ENCODE measurements at places on chromosomes 1 and 21.

GRCh38 chr1:116806245-116806644 lies 52.0 kb downstream of the CD2 start:
- no peak for DNase-seq

DNA sequence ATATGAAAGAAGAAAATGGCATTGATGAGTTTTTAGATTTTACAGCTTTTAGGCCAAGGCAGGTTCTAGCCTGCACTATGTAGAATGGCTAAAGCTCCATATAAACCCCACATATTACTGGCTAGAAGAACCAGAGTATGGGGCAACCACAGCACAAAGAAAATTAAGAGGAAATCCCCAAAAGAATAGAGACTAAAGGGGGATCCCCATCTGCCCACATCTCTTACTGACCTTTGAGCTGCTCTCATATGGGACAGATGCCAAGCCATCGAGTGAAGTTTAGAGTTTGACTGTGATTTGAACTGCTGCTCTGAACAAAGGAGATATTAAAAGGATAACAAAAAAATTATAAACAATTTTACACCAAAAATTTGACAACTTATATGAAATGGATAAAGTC lies 102.2 kb upstream of the HAO2 start:
- no peak for DNase-seq

- DNase-seq, result no peak
Measured at GRCh38 chr1:41621791-41622190, 137.3 kb upstream of the EDN2 start.

- DNase-seq, result no peak
Measured at GRCh38 chr1:27773826-27774445, 917 bp downstream of the STX12 start.

- no peak for DNase-seq
Measured at GRCh38 chr1:35046730-35047129, 15.0 kb upstream of the ZMYM6 start.

GRCh38 chr1:52225174-52225573 lies 83.3 kb downstream of the ZFYVE9 start:
- no peak for DNase-seq

GRCh38 chr1:51157395-51157794 lies 55.4 kb downstream of the C1orf185 start:
- no peak for DNase-seq

DNA sequence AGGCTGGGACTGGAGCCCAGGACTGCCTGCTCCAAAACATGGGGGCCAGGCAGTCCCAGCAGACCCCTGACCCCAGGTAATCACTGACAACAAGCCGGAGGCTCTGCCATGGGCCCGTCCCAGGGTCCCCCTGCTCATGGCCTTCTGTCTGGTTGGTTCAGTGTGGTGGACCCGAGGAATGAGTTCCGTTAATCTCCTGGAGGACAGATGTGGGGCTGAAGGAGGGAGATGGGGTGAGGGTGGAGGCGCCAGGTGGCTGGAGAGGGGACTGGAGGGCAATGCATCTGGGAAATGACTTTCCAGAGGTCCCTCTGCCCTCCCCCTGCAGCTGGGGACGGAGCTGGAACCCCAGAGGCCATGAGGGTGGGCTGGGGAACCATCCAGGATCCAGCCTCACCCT lies 103.2 kb downstream of the EBNA1BP2 start:
- DNase-seq, result no peak

DNA sequence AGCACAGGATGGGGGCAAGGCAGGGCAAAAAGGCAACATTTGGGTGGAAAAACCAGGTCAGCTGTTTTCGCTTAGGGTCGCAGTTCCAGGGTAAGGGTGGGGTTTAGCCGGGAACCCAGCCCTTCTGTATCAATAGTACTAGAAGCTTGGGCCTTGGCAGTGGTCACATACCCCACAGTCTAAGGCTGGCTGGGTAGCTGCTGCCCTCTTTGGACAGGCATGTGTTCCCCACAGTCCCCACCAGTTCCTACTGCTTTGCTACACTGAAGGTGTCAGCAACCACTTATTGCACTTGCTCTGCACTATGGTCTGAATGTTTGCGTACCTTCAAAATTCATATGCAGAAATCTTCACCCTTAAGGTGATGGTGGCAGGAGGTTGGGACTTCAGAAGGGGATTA lies 349.8 kb downstream of the LTN1 start:
- no peak for DNase-seq

- no peak for DNase-seq
Measured at GRCh38 chr1:223421676-223422075, 28.5 kb downstream of the CCDC185 start.

- DNase-seq, result no peak
Measured at GRCh38 chr1:32717503-32717902, 14.9 kb upstream of the SYNC start.

DNA sequence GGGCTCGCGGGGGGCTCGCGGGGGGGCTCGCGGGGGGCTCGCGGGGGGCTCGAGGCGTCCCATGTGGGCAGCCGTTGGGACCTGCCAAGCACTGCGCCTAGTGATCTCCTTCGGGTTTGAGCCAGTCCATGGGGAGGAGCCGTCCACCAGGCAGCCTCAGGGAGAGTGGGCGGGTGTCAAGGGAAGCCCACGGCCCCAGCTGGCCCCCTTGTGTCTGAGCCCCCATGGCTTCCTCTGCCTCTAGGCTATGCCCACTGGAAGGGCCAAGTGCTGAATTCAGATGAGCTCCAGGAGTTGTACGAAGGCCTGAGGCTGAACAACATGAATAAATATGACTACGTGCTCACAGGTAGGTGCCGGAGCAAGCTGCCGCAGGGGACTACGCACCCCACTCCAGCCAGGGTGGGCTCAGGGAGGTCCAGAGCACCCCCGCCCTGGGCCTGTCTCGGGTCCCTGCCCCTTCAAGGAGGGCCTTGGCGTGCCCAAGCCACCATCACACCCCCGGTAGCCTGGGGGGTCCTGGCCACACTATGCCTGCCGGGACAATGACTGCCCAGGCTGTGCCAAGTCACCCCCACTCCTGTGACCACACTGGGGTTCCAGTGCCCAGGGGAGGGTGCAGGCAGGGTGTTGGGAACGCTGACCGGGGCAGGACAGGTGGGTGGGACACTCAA lies 22.6 kb downstream of the PDXK start:
- DNase-seq, result no peak

GRCh38 chr1:7290971-7291970 lies 479.8 kb upstream of the VAMP3 start:
- peak; percentile 40 for DNase-seq

DNA sequence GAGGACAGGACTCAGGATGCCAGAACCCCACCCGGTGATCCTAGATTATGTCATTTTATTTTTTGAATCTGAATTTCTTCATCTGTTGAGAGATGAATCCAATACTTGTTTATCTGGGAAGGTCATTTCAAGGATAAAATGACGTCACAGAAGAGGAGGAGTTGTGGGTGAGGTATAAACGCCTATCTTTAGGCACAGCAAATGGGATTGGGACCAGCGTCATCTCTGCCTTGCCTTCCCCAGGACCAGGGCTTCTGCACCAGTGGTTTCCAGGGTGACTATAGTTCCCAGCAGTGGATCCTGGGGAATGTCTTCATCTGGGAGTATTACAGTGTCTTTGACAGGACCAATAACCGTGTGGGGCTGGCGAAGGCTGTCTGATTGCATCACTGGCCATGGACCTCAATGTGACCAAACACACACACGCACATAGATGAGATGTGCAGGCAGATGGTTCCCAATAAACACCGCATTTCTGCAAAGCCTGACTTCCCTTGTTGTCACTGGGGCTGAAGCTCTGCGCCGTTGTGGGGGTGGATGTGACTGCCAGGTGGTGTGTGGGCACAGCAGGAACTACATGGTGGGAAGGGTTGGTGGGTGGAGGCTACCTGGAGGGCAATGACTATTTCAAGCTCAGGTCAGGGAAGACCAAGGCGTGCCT lies 28.1 kb downstream of the KCNA10 start:
- no peak for DNase-seq

- peak; percentile 46 for DNase-seq
Measured at GRCh38 chr1:39491146-39491921, at the start of gene BMP8A. Gene BMP8A, plus strand, starts transcription at chr1:39491636. Its CDS starts 356 bp downstream, at chr1:39491992.

GRCh38 chr1:53120659-53121058 lies 21.8 kb downstream of the SLC1A7 start:
- DNase-seq, result no peak

GRCh38 chr1:76330991-76331603 lies 256.6 kb downstream of the ST6GALNAC3 start:
- no peak for DNase-seq

- no peak for DNase-seq
Measured at GRCh38 chr1:153774026-153774595, 1.1 kb upstream of the SLC27A3 start.

DNA sequence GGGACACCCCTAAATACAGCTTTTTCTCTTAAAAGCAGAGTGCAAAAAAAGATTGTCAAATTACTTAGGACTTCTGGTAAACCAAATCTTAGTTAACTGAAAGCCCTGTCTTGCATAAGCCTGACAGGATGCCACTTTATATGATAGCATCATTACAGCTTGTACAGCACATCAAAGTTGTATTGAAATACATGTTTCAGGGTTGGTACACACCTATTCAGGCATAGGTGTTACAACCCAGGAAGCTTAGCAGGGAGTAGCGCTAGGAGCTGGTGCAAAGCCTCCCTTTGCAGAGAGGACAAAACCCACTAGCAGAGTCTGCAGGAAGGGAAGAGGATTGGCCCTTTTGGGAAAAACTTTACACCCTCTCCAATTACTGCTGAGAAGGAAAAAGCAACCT lies 258.9 kb upstream of the SGIP1 start:
- no peak for DNase-seq

DNA sequence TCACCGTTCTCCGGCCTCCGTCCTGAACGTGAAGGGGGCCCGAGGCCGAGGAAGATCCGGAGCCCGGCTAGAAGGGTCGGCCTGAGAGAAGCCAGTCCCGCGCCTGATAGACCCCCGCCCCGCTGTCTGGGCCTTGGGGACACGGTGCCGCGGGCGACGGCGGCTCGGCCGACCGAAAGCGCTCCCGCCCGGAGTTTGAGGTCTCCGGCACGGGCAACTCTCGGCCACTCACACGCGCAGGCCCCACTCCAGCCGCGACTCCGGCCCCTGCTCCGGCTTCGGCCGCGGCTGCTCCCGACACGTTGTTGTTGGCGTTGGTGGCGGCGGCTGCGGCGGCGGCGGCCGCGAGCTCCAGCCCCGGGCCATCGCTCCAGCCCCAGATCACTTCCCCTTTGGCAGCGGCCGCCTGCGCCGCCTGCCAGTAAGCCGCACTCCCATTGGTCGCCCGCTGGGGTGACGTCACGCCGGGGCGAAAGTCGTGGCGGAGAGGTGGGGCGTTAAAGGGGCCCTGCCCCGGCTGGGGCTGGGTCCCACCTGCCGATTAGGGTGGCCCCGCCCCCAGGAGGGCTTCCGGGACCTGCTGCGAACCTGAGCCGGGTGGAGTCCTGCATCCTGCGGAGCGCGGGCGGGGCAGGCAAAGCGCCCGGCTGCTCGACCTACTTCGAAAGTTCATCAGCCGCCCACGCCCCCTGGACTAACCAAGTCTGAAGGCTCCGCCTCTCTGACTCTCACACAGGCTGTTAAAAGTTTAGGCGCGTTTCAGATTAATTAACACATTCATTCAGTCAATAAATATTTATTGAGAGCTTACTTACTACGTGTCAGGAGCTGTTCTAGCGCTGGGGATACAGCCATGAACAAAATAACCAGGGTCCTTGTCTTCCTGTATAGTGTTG lies at the start of gene EFCAB14:
TSS of gene EFCAB14 (minus strand) at position 388 of the 896 bp plus-strand sequence. CDS start 1,027 bp downstream, outside the sequence.
- peak; percentile 97 for DNase-seq

DNA sequence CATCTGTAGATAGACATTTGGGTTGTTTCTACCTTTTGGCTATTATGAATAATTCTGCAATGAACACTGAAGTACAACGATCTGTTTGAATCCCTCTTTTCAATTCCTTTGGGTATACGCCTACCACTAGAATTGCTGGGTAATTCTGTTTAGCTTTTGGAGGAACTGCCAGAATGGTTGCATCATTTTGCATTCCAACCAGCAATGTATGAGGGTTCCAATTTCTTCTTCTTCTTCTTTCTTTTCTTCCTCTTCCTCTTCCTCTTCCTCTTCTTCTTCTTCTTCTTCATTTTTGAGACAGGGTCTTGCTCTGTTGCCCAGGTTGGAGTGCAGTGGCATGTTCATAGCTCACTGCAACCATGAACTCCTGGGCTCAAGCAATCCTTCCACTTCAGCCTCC lies 13.8 kb upstream of the THEM5 start:
- no peak for DNase-seq

- DNase-seq, result no peak
Measured at GRCh38 chr1:103336408-103336807, 189.1 kb upstream of the RNPC3 start.

- no peak for DNase-seq
Measured at GRCh38 chr1:40316595-40317393, at the start of gene COL9A2. Gene COL9A2, minus strand, starts transcription at chr1:40317286. Its CDS starts 89 bp downstream, at chr1:40317197.

DNA sequence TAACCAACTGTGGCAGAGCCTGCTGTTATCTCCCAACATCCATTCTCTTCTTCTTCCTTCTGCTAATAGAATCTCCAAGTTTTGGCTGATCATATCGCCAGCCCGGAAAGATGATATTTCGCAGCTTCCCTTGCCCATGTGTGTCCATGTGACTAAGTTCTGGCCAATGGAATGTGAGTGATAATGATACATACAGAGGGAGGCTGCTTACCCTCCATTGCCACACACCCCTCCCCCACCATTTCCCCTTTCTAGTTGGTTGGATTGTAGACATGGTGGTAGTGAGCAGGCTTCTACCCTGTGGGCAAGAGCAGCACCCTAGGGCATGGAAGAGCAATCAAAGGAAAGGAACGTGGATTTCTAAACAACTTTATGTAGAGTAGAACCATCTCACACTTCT lies 48.8 kb downstream of the SLC9C2 start:
- no peak for DNase-seq

GRCh38 chr1:70442490-70442889 lies 31.4 kb downstream of the CTH start:
- no peak for DNase-seq

DNA sequence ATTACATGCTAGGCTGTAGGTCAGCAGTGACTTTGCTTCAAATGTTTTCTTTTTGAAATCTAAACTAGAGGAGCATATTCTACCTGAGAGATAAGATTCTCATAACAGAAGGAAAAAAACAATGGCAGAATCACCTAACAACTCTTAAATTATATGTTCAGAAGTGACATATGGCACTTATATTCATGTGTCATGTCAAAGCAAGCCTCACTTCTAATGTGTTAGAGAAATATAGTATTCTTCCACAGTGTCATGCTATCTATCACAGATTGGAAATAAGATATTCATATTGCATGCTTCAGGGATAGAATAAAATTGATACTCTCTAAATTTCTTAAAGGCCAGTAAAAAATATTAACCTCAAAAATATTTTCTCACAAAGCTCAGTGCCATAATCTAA lies 874.6 kb upstream of the PRMT6 start:
- DNase-seq, result no peak

DNA sequence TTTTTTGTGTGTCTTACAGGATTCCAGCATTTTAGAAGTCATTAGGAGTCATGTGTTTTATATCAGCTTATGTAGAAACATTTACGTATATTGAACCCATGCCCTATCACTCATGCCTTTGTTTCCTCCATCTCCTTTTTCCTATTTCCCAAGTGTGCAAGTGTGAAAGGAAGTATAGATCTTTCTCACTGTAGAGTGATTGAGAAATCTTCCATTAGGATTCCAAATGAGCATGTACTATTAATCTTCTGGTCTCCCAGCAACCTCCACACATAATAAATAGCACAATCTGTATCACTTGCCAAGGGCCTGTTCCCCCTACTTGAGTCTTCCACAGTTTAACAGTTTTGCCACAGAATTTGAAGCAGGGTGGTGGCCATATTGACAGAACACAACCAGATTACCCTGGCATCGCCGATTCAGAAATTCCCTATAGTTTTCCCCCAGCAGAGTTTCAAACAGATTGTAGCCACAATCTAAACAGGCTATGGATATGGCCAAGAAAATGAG lies 1052.8 kb downstream of the TTLL7 start:
- DNase-seq, result no peak

- DNase-seq, result no peak
Measured at GRCh38 chr21:30577766-30578165, 12.4 kb downstream of the KRTAP22-2 start.

- no peak for DNase-seq
Measured at GRCh38 chr1:49229555-49229954, 452.9 kb upstream of the BEND5 start.
